Kasumi-1 (cell line): ENCODE measurements at places on chromosomes 4 and X.

DNA sequence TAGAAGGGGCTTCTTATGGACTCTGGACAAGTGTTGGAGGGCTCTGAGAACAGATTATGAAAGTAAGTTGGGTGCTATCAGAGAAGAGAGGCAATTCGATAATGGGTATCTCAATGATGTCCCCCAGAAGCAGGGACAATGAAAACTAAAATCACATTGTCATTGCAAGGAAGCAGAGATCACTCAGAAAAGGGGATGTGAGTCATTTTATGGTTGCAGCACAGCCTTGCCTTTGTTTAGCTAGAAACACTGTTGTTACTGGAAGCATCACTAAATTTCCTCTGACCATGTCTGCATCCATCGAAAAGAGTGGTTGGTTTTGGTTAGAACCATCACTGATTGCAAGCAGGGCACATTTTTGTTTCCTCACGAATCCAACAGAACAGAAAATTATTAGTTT, 246.8 kb upstream of the NWD2 start:
- DNase-seq, result peak; percentile 7

DNA sequence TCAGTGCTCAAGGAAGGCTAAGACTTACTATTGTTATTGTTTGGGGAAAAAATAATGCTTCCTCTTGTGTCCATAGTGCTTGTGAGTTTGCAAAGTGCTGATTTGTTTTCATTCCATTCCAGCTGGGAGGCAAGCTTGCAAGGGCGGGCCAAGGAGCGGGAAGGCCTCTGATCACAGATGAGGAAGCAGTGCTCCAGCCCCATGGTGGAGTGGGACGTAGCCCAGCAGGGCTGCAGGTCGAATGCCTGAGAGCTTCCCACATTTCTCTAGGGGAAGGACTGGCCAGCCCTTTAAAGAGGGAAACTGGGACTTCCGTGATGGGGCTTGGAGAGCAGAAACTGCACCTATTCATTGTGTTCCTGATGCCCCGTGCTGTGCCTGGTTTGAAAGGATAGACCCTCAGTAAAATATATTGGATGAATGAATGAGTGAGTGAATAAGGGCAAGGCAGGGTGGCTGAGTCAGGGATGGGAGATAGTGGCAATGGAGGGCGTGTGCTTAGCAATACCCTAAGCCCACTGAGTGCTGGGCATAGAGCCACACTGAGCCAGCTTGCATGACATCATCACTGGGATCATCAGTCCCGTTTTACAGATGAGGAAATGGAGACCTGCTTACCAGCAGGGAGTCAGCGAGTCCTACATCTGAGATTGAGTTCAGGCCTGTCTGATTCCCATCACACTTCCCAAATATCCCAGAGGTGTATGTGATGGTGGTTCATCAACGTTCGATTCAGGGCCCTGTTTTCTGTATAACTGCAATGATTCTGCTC, 17.9 kb upstream of the NSG1 start:
- no peak for DNase-seq

DNA sequence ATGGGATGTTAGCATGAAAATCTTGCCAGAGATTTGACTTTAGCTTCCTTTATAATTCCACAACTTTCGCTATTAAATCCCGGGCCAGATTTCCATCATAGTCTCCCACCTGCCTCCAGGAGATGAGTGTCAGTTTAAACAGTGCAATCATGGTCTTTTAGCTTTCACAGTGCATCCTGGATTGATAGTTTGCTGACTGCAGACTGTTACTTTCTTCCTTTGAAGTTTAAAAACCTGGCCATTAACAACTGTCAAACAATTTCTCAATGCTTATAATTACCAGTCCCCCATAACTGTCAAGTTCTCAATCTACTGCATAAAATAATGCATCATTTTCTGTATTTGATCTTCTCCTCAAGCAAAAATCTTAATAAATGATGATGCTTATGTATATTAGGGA, 108.4 kb upstream of the FSTL5 start:
- DNase-seq, result no peak

- DNase-seq, result no peak
Observed at GRCh38 chr4:3420606-3420955, 21.2 kb upstream of the HGFAC start.

DNA sequence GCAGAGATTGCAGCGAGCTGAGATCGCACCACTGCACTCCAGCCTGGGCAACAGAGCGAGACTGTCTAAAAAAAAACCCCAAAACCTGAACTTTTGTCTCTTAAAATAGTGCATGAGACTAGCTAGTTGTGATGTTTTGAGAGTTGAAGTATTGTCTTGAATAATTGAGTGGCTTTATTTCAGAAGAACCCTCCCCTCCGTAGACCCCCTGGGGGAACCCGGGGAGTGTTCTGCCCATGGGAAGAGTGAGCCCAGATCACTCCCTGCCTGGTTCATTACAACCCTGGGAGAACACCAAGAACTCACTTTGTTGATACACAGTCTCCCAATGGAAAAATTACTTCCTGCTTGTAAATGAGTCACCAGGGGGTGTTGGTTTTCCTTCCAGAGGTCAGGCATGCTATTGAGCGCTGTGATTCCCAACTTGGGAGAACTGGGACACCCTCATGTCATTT, 65.3 kb upstream of the SHISA3 start:
- no peak for DNase-seq

GRCh38 chr4:95105983-95106382, 348.2 kb downstream of the BMPR1B start:
- DNase-seq, result no peak

GRCh38 chr4:25658357-25658771, 2.7 kb downstream of the SLC34A2 start:
- DNase-seq, result no peak

DNA sequence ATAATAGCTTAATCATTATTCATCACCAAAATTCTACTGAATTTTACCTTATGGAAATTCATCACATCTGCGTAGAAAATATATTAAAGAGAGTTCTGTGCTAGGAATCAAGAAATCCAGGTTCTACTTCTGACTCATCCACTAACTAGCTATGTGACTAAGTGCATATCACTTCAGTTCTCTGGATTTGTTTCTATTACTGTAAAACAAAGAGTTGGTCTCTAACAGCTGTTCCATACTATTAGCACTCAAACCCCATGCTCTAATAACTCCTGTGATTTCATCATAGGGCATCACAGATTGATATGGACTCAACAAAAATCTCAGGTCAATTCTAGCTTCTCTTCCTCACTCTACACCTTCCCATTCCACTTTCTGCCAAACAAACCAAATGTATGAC, 572.0 kb downstream of the INPP4B start:
- DNase-seq, result no peak

- DNase-seq, result no peak
Observed at GRCh38 chrX:53000447-53001135, 42.3 kb upstream of the FAM156A start.

DNA sequence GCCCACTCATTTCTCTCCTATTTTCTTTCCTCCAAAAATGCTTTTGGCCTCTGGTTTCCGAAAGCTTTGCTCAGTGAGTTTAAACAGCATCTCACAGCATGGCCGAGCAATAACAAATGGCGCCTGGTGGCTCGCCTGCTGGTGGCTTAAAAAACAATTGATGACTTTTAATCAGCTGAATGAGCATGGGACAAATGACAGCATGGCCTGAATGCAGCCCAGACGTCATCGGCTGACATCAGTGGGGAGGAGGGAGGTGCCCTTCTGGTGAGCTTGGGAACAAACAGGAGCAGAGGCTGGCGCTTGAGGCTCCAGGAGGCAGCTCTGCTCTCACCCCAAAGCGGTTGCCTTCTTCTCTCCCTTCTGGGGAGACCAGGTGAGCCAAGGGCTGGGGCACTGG, 286.4 kb downstream of the BCOR start:
- DNase-seq, result no peak

DNA sequence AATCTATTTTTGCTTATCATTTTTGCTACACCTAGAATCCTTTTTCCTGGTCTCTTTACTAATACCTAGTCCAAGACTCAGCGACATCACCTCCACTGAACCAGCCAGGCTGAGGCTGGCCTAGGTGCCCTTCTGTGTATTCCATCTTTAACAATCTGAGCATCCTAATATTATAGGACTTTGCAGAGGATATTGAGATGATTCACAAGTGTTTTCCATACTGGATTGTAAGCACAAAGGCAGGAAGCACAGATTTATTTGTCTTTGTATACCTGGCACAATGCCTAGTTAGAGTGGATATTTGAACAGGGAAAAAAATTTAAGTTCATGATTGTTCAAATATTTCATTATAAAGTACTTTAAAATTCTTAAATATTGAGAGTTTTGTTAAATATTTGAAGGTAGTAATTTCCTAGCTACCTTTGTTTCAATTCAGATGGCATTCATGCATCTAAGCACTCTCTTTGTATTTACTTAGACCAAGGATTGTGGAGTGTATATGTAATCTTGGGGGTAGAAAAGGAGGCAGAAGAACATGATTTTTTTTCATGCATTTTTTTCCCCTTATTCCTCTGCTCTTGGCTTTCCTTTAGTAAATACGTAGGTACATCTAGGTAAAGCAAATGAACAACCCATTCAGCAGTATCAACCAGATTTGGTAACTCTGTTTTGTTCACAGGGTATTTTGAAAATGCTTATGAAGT, 18.4 kb downstream of the SMARCA5 start:
- DNase-seq, result no peak

DNA sequence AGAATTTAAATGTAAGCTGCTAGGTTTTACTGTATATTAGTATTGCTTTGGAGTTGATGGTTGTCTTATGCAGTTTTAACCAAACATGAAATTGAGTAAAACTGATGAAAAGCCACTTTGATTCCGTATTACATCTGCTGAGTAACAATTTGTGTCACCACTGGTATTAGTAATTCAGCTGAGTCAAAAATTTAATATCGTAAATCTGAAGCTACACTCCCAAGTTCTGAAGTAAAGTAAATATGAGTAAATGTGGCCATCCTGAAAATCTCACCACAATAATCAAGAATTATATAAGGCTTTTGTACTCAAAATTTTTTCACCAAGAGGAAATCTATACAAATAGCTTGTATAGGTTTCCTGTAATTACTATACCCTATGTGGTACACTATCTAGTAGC, 142.3 kb downstream of the STPG2 start:
- no peak for DNase-seq

GRCh38 chr4:121016611-121017010, 55.7 kb downstream of the NDNF start:
- DNase-seq, result no peak

DNA sequence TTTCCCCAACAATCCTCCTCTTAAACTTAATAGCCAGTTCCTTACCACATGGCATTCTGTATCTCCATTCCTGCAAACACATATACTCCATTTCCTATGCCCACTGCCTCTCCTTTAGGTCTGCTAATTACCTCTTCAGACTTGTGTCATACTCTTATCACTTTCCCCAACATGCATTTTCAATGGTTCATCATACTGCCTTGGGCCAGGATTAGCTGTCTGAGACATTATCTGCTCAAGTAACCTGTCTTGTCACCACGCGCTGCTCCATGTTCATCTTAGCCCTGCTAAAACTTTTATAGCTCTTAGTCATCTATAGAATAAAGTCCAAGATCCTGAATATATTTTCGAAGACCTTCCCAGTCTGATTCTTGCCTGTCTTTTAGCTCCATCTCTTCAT, 224.1 kb upstream of the GK2 start:
- DNase-seq, result no peak

GRCh38 chrX:134533952-134534351, 74.0 kb downstream of the HPRT1 start:
- no peak for DNase-seq

DNA sequence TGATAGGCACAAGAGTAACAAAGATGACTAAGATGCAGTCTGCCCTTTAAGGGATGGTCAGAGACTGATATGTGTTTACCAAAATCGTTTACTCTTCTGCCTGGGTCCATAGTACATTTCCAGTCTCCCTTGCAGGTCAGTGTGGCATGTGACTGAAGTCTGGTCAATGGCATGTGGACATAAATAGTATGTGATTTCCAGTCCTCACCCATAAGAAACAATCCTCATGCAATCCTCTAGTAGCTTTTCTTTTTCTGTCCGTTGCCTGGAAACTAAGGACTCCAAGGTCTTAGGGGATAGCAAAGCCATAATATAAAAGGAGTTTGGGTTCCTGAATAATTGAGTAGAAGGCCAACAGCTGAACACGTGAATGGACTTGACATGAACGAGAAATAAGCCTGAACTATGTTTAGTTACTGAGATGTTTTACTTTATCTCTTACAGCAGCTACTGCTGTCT, 1.1 kb downstream of the SLC9B2 start:
- DNase-seq, result peak; percentile 47

GRCh38 chr4:181911420-181911819, 331.8 kb upstream of the TENM3 start:
- no peak for DNase-seq

DNA sequence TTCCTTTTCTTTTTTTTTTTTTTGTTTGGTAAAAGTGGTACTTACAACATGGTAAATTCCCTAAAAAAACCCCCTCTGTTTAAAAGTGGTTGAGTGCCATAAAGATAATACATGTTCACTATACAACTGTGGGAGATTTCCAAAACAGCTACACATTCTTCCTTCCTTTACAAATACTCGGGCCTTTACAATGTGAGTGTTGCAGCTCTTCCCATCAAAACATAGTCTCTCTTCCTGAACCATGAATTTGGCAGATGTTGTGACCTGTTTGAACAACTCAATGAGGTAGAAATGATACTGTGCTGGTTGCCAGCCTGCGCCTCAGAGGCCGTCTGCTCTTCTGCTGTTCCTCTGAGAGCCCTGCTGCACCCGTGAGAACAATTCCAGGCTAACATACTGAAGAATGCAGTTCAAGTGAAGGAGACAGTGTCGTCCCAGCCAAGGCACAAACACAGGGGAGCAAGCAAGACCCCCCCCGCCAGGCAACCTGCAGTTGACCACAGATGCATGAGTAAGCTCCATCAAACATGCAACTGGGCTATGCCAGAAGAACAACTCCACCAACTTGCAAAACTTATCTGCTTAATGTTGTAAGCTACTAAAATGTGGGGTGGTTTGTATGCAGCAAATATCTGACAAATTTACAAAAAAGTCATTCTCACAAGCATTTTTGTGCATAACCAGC, 645.0 kb downstream of the PCDH7 start:
- no peak for DNase-seq

- peak; percentile 6 for DNase-seq
Observed at GRCh38 chr4:150316332-150317205, 238.3 kb downstream of the DCLK2 start.

DNA sequence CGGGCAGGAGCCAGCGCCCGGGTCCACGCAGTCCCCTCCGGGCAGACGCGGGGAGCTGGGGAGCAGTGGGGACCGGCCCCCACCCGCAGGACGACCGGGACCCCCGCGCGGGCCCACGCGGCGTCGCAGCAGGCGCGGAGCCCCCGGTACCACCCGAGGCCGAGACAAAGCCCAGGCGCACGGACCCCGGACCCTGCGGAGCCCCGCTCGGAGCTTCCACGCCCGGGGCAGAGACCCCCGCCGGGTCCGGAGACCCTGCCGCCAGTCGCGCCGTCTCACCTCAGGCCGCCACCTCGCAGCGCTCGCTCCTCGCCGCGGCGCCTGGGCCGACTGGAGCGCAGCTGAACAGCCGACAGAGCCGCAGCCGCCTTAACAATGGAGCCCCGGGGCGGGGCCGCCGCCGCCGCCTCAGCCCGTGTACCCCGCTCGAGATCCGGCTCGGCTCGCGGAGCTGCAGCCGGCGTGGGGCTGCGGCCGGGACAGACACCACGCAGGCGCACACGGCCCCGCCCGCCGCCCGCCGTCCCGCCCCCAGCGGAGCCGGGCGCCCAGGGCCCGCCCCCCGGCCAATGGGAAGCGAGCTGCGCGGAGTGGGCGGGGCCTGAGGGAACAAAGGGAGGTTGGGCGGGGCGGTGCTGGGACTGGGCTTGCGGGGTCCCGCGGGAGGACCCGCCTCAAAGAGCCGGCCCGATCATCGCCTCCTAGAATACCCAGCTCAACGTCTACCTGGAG, at the start of gene AFAP1:
TSS of gene AFAP1 (minus strand) at position 485 of the 732 bp plus-strand sequence. CDS start 67,783 bp downstream, outside the sequence.
- peak; percentile 61 for DNase-seq

- no peak for DNase-seq
Observed at GRCh38 chr4:10275696-10276095, 159.1 kb upstream of the WDR1 start.

- DNase-seq, result peak; percentile 57
Observed at GRCh38 chrX:119698845-119699244, 5.9 kb upstream of the SEPTIN6 start.
